Activated T-helper 17 cell treated with anti-CD3 and anti-CD28 coated beads, Interleukin-2, amount 50 U/mL, for 72 hours (primary cell): ENCODE measurements at places on chromosomes 11 and 22. TPM values are rescaled to one million over a fixed set of nuclear protein-coding genes. Genes with fewer than 3 reads are reported as not detected.

- peak; percentile 75 for ATAC-seq
Observed at GRCh38 chr22:31504282-31504681, 7.9 kb downstream of the SFI1 start.

- peak; percentile 90 for ATAC-seq
Observed at GRCh38 chr11:78642979-78643675, 68.5 kb upstream of the NARS2 start.

DNA sequence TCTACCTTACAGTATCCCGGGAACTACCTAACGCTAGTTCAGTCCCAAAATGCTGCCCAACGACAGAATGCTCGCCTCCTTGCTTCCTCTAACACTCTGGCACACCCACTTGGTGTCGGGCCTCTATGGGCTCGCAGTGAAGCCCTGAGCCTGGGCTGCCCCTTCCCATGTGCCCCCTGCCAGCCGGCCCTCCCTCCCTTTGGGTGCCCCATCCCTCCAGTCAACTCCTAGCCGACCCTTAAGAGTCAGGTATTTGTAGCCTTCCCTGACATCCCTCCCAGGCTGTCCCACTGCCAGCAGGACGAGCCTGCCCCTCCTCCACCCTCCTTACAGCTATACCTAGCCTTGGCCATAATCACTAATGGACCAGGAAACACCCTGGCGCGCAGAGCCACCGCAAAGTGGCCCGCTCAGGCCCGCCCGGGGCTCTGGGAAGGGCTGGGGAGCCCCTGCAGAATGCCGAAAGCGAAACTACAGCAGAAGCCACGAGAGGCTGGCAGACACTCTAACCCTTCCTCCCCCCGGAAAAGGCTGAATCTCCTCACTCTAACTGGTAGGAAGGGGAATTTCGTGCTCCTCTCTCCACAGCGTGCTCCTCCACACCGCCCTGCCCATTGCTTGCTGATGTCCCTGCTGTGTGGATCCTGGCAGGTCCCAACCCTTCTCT is 8.2 kb downstream of the CBX7 start:
- ATAC-seq, result peak; percentile 57

DNA sequence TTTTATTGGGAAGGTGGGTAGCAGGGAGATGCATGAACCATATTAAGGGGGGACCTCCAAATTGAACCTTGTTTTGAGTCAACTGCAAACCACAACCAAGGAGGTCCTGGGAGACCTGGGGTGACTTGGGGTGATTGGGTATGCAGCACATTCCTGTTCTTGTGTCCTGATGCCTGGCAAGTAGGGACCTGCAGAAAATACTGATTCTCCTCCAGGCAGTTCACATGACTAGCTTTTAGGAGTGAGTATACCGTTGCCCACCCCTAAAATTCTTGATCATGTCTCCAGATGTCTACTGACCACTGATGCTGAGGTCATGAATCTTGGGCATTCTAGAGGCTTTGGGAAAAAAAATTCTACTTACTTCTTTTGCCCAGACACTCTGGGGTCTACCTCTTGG is 6.3 kb downstream of the EHF start:
- no peak for ATAC-seq

DNA sequence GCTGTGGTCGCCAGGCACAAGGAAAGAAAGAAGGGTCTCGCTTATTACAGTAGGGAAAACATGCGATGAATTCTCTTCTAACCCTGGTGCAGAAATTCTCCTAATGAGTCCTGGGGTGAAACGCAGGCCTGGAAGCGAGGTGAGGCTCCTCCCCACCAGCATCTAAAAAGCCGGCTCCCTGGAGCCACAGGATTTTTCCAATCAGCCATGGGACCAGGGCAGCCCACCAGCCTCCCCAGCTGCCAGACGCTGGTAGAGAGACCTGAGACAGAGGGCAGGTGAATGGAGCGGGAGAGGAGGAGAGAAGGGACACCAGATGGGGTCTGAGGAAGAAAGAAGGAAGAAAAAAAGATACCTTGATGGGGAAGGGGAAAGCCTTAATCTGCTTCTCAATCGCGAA is 28.6 kb downstream of the APOL3 start:
- no peak for ATAC-seq

DNA sequence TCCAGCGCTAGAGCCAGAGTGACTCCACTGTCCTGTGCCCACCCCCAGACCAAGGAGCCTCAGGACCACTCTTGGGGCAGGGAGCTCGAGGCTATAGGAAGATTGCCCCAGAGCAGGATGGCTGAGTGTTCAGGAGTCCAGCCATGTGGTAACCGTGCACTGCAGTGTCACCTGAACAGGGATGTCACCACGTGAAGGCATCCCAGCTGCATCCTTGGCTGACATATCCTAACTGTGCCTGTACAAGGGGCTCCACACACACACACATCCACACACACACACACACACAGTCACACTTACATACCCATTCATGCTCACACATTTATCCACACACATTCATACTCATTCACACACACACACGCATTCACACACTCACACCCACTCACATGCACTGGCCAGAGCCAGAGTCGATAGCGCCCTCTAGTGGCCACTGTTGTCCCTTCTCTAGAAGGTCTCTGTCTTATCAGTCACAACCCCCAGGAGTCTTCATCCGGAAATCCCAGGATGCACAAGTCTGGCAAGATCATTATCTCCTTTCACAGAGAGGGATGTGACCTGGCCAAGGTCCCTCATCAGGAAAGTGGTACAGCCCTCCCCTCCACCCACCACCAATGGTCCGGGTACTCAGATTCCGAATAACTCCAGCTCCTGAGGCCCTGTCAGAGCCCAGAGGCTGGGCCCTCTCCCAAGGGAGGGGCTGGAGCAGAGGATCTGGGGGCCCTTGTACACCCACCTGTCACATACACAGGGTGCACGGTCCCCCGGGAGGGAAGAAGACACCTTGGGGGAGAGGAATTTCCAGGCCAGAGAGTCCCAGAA is 55.1 kb downstream of the IGLL5 start:
- peak; percentile 80 for ATAC-seq

GRCh38 chr22:29907753-29908515 is 25.0 kb downstream of the MTMR3 start:
- peak; percentile 64 for ATAC-seq

DNA sequence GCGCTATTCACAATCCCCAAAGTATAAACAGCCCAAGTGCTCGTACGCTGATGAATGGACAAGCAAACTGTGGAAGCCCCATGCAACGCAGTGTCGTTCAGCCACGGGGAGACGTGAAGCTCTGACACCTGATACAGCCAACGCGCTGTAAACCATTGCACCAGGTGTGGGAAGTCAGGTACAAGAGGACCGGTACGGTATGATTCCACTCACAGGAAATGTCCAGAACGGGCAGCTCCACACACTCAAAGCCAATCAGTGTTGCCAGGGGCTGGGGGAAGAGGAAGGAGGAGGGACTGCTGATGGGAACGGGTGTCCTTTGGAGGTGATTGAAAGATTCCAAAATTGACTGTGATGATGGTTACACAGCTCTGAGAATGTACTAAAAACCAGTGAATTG is 64.5 kb downstream of the BRD1 start:
- no peak for ATAC-seq

DNA sequence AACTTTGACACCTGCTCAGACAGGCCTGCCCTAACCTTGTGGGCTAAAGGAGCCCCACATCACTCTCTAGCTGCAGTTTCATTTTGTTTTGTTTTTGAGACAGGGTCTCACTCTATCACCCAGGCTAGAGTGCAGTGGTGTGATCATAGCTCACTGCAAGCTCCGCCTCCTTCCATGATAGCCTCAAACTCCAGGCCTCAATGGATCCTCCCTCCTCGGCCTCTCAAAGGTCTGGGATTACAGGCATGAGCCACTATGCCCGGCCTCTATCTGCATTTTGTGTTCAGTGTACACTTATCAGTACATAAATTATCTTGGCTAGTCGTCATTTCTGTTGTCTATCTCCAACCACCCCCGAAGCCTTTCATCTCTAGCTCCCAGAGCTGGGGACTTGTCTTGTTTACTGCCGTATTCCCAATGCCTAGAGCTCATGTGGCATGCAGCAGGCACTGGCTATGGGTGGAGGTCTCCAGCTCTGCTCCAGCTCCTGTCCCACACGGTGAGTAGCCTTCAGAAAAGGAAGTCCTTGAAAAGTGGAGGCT is 22.1 kb upstream of the PEX26 start:
- ATAC-seq, result no peak

GRCh38 chr11:62456630-62457029 is 37.8 kb downstream of the SCGB1A1 start:
- no peak for ATAC-seq

GRCh38 chr11:68704887-68705286 is 20.5 kb downstream of the GAL start:
- no peak for ATAC-seq

GRCh38 chr11:14519597-14519916 is 629 bp downstream of the PSMA1 start:
- ATAC-seq, result peak; percentile 62

GRCh38 chr11:57586711-57587245 is 10.7 kb upstream of the SERPING1 start:
- no peak for ATAC-seq

GRCh38 chr22:38228326-38228872 is 26.6 kb downstream of the MAFF start:
- ATAC-seq, result no peak

GRCh38 chr11:122045181-122045586 is 70.8 kb downstream of the BLID start:
- no peak for ATAC-seq

DNA sequence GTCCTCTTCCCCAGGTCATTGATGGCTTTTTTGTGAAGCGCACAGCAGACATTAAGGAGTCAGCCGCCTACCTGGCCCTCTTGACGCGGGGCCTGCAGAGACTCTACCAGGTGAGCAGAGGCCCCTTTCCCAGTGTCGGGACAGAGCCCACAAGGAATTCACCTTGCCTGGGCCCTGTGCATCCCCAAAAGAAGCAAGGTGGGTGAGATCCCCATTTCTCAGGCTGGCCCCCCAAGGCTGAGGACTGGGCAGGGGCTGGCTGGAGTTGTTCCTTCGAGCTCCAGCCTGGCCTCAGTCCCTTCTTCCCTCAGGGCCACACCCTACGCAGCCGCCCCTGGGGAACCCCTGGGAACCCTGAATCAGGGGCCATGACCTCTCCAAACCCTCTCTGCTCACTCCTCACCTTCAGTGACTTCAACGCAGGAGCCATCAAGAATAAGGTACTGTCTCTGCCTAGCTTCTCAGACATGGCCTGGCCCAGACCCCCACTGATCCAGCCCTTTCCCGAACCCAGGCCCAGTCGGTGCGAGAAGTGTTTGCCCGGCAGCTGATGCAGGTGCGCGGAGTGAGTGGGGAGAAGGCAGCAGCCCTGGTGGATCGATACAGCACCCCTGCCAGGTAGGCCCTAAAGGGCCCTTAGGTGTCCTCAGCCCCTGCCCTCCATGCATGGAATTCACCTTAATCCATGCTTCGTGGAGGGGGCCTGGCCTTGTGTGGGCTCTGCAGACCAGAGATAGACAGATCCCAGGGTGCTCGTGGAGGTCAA is 4.7 kb downstream of the MUS81 start:
- ATAC-seq, result no peak

DNA sequence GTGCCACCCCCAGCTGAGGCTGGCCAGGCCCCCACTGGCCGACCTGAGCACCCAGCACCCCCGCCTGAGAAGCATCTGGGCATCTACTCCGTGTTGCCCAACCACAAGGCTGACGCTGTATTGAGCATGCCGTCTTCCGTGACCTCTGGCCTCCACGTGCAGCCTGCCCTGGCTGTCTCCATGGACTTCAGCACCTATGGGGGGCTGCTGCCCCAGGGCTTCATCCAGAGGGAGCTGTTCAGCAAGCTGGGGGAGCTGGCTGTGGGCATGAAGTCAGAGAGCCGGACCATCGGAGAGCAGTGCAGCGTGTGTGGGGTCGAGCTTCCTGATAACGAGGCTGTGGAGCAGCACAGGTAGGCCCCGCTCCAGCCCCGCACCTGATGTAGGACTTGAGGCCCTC is 4.7 kb downstream of the ZBTB16 start:
- no peak for ATAC-seq

DNA sequence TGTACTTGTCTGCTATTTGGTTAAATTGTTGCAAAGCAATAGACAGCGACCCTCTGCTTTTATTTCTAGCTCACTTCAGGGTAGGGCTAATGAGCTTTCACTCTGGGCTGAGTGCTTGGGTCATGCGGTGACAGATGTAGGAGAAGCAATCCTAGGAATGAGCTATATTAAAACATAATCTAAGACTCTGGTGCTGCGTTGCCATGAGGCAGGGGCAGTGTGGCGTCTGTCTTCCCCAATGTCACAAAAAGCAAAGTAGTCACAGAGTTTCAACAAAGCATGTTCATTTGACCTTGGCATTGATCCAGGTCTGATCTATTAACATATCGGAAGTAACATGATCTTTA is 55.5 kb upstream of the GRAMD1B start:
- ATAC-seq, result no peak

- ATAC-seq, result no peak
Observed at GRCh38 chr11:122745111-122745510, 89.6 kb downstream of the UBASH3B start.

GRCh38 chr11:121886005-121886734 is 229.8 kb downstream of the BLID start:
- ATAC-seq, result no peak

GRCh38 chr22:45830531-45831245 is 146.3 kb downstream of the WNT7B start:
- peak; percentile 54 for ATAC-seq

GRCh38 chr22:44927463-44928135 is 82.2 kb downstream of the PHF21B start:
- ATAC-seq, result no peak

GRCh38 chr22:28547132-28547842 is 132.4 kb downstream of the TTC28 start:
- ATAC-seq, result no peak

DNA sequence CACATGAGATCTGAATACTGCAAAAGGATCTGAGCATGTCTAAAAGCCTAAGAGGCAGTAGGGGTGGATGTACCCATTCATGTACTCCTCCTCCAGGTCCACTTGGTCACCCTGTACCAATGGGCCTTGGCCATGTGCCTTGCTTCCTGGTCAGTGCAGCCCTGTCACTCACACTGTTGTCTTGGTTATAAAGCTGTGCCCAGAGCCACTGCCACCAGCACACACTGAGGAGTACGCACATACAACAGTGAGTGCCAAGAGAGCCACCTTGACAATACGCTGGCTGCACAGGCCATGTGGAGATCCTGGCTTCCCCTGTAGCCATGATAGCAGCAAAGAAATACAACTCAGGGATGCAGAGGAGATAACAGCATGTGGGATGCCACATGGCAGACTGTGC is 96.4 kb upstream of the LDLRAD3 start:
- ATAC-seq, result no peak

Gene HBE1
- total RNA-seq, result not detected

Gene INS
- total RNA-seq, result not detected

Gene OR8A1
- not detected for total RNA-seq

Gene NAALAD2
- not detected for total RNA-seq

Gene MAPK8IP2
- 0.65 TPM for total RNA-seq

Gene PHF21A
- total RNA-seq, result 91.7 TPM

Gene KDM4D
- 1.0 TPM for total RNA-seq

Gene FKBP2
- total RNA-seq, result 16.3 TPM

Gene TP53AIP1
- total RNA-seq, result not detected

Gene LRRC10B
- total RNA-seq, result not detected

Gene MFNG
- total RNA-seq, result 245 TPM

Gene RFPL2
- total RNA-seq, result 0.24 TPM

Gene DRICH1
- not detected for total RNA-seq
